ENCODE measurements at places on chromosomes 3 and 15.

DNA sequence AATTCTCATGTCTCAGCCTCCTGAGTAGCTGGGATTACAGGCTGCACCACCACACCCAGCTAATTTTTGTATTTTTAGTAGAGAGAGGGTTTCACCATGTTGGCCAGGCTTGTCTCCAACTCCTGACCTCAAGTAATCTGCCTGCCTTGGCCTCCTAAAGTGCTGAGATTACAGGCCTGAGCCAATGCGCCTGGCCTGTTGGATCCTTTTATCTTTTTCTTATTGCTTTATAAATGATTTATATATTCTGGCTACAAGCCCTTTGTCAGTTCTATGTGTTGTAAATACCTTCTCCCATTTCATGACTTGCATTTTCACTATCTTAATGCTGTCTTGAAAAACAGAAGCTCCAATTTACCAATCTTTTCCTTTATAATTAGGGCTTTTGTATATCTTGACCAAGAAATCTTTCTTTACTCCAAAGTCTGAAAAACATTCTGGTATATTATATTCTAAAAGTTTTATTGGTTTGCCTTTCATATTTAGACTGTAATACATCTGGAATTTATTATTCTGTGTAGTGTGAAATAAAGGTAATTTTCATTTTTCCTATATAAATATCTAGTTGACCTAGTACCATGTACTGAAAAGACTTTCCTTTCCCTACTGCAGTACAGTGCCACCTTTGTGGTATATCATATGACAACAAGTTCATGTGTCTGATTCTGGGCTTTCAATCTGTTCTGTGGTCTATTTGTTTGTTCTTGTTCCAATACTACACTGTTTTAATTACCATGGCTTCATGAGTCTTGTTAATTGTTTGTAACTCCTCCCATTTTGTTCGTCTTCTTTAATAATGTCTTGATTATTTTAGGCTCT is 52.9 kb upstream of the RNU6-1 start:
- DNase-seq, result no peak

DNA sequence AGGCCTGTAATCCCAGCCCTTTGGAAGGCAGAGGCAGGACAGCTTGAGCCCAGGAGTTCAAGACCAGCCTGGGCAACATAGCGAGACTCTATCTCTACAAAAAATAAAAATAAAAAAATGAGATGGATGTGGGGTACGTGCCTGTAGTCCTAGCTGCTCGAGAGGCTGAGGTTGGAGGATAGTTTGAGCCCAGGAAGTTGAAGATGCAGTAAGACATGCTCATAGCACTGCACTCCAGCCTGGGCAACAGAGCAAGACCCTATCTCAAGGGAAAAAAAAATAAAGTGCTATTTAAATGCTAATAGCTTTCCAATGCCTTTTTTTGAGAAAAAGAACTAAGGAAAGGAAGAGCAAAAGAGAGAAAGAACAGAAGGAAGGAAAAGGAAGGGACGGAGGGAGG is 94.5 kb downstream of the MAGI1 start:
- DNase-seq, result no peak

- no peak for DNase-seq
Measured at GRCh38 chr3:47117807-47118364, 46.0 kb downstream of the SETD2 start.

DNA sequence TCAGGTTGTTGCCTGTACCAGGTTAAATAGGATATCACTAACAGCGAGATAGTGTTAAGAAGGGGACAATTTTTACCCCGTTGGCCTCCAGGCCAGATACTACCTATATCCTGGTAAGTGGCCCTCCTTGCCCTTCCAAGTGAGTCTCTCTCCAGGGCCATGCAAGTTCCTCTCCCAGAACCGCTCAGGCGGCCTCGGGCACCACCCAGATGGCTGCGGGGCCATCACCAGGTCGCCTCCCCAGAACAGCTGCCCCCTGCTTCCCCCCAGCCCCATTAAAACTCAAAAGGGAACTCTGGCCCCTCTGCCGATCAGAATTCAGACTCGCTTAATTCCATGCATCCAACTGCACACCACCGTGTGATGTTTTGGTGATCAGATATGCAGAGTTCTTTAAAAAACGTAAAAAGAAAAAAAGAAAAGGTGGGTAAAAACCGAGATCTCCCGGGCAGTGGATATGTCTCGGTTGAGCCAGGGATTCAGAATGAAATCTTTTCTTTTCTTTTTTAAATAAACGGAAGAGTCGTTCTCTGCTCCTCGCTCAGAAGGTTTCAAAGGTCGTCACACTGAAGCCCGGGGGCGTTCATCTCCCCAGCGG is 1.9 kb upstream of the TRIM71 start:
- no peak for DNase-seq

DNA sequence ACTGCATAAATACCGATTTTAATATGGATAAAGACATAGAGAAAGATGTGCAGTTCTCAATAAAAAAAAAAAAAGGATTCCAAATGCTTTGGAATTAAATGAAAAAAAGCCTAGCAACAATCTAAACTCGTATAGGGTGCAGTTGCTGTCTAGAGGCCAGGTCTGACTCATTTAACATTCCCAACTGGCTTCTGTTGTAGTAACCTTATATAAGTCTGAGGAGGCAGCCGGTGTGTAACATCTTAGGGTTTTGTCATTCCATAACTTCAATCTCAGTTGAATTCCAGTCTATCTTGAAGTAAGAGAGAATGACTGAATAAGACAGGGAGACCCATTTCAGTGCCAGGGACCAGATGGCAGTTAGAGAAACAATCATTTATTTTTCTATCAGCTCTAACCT is 6.5 kb downstream of the PDCD10 start:
- peak; percentile 79 for DNase-seq

DNA sequence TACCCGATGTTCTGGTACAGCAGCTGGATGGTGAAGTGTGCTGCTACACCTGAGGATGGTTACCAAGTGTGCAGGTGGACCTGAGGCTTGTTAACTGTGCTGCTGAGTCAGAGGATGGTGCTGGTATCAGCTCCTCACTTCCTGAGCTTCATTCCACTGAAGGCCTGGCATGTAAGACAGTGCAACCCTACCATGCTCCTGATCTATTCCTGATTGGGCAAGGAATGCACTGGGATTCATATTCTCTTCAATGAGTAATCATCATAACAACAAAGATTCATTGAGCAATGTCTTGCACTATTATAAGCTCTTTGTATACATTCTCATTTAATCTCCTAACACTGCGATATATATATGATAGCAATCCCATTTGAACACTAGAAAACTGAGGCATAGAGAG is 62.9 kb upstream of the THSD4 start:
- DNase-seq, result peak; percentile 72

GRCh38 chr15:51672155-51672687 is 9.1 kb upstream of the SCG3 start:
- no peak for DNase-seq

DNA sequence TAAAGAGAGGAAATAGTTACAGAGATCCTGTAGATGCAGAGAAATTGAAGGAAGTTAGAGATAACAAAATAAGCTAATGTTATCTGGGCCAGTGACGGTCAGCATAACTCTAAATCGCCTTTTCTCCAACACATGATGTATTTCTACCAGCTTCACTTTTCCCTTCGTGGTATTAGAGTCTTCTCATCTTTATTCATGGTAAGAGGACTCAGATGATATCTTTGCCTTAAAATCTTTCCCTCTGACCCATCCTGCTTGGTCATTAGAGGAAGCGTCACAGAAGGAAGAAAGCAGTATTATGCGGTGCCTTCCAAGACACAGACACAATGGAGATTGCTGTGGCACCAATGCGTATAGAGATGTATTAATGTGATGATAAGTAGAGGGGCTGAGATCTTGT is 320.7 kb upstream of the GOLIM4 start:
- DNase-seq, result no peak

DNA sequence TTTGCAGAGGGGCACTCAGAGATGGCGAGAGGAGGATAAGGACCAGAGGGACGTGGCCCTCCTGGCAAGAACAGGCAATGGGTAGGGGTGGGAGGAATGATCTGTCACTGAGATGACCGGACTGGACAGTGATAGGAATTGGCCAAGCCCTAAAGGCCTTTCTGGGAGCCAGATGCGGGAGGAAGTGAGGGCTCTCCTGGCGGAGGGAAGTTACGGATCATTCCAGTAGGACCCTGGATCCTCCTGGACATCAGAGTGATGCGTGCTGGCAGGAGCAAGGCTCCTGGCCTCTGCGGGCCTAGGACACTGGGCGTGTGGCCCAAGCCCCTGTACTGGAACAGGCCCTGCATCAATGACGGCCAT is 23.4 kb downstream of the KIF7 start:
- DNase-seq, result no peak

GRCh38 chr15:71456811-71457210 is 341.5 kb downstream of the THSD4 start:
- DNase-seq, result no peak

DNA sequence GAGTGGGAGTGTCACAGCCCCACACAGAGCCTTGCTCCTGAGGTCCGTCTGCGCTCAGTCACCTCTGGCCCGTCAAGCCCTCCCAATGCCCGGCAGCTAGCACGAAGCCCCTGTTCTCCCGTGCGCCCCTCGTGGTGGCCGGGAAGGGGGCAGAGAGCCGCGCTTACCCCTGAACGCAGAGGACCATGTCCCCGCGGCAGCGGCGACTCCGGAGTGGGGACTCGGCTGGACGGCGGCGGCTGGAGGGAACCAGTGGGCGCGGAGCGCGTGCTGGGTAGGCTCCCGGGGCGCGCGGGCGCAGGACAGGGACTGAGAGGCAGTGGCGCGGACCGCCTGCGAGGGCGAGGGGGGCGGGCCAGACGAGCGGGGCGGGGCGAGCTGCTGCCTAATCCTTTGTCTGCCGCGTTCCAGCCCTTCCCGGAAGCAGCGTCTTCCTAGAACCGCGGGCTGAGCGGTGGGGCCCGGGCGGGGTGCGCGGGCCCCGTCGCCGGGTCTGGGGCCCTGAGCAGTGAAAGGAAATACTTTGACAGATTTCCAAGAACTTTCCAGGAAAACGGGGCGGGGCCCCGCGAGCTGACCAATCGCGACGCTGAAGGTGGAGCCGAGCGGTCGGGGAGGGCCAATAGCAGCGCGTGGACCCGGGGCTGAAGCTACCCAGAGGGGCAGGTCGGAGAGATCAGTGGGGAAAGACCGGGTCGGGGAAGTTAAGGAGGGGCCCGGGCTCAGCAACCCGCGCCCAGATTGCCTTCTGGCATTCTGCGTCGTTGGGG is at the start of gene CISH:
CISH (minus strand) TSS at position 311 of the 770 bp plus-strand sequence; CDS start at position 187, 124 bp downstream.
- DNase-seq, result peak; percentile 91

DNA sequence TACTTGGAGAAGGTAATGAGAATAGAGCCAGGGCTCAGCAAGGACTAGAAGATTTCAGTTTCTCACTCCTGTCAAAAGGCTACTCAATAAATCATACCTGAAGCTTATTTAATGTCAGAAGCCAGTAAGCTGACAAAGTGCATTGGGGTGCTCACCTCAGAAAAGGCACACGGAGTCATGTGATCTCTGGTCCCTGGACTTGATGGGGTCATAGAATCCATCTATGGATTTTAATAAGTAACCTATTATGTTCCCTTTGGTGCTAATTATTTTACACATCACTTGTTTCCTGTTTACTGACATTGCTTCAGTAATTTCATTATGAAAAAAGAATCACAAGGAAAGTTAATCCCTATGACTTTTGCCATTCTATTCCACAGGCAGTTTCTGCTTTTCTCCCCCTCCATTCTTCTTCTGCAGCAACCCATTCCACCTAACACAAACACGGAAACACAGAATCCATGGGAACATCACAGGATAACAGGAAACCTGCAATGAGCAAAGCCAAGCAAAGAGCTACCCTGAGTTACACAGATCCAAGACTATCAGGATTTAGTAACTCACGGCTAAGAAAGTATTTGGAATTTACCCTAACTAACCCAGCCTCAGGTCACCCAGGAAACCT is 159.6 kb downstream of the MEIS2 start:
- no peak for DNase-seq

GRCh38 chr3:119669906-119670570 is 7.2 kb downstream of the COX17 start:
- DNase-seq, result peak; percentile 28
